ENCODE measurements at places on chromosomes 11 and 22.

- H3K4me3 ChIP-seq: no peak overlapping the region
- no peaks in the 10 kb centered on the region for H3K4me1 ChIP-seq
- no peak for DNase-seq
- no peaks in the 10 kb centered on the region for H3K27me3 ChIP-seq
- H3K36me3 ChIP-seq: no peaks in the 10 kb centered on the region
- H3K27ac ChIP-seq: no peak overlapping the region
Observed at GRCh38 chr11:79011357-79011756, 429.5 kb downstream of the TENM4 start.

GRCh38 chr11:121780971-121781370 is 328.2 kb upstream of the SORL1-AS1 start:
- H3K27me3 ChIP-seq: no peaks in the 10 kb centered on the region
- DNase-seq: no peak
- no peaks in the 10 kb centered on the region for H3K4me1 ChIP-seq

GRCh38 chr11:81495699-81496292 is 1237.9 kb downstream of the FAM181B start:
- no peaks in the 10 kb centered on the region for H3K4me1 ChIP-seq
- H3K27me3 ChIP-seq: no peaks in the 10 kb centered on the region
- no peak overlapping the region for H3K4me3 ChIP-seq
- no peaks in the 10 kb centered on the region for H3K36me3 ChIP-seq

GRCh38 chr11:17593466-17594245 is 46.6 kb downstream of the OTOG start:
- DNase-seq: peak; percentile 52
- H3K27ac ChIP-seq: no peak overlapping the region
- no peak overlapping the region for H3K4me3 ChIP-seq
- no peaks in the 10 kb centered on the region for H3K4me1 ChIP-seq
- H3K27me3 ChIP-seq: no peaks in the 10 kb centered on the region
- no peaks in the 10 kb centered on the region for H3K36me3 ChIP-seq

GRCh38 chr11:70252844-70253243 is 17.6 kb upstream of the PPFIA1 start:
- no peaks in the 10 kb centered on the region for H3K4me1 ChIP-seq
- H3K36me3 ChIP-seq: no peaks in the 10 kb centered on the region
- no peak for DNase-seq
- no peaks in the 10 kb centered on the region for H3K27me3 ChIP-seq

GRCh38 chr22:17388235-17388634 is 19.0 kb downstream of the CECR2 start:
- DNase-seq: no peak
- no peaks in the 10 kb centered on the region for H3K36me3 ChIP-seq
- no peak overlapping the region for H3K4me3 ChIP-seq

GRCh38 chr22:35564975-35565867 is 24.6 kb downstream of the RASD2 start:
- H3K27me3 ChIP-seq: no peaks in the 10 kb centered on the region
- no peak for DNase-seq
- peak overlapping the region; percentile 42 for H3K27ac ChIP-seq

- peak overlapping the region; percentile 86 for H3K4me3 ChIP-seq
- peaks cover 28% of the 10 kb centered on the region for H3K36me3 ChIP-seq
- peaks cover 37% of the 10 kb centered on the region for H3K4me1 ChIP-seq
- peak overlapping the region; percentile 88 for H3K27ac ChIP-seq
- no peaks in the 10 kb centered on the region for H3K27me3 ChIP-seq
Observed at GRCh38 chr22:41286639-41287091, 678 bp upstream of the RANGAP1 start.

- peaks cover 57% of the 10 kb centered on the region for H3K36me3 ChIP-seq
- H3K4me3 ChIP-seq: peak overlapping the region; percentile 14
- peak; percentile 69 for DNase-seq
- no peaks in the 10 kb centered on the region for H3K27me3 ChIP-seq
- H3K4me1 ChIP-seq: peaks cover 43% of the 10 kb centered on the region
Observed at GRCh38 chr11:59191890-59192289, 20.0 kb downstream of the DTX4 start.
